ENCODE measurements at places on chromosomes 3 and 15.

GRCh38 chr3:52367891-52368880 is 52.1 kb downstream of the DNAH1 start:
- DNase-seq, result no peak

DNA sequence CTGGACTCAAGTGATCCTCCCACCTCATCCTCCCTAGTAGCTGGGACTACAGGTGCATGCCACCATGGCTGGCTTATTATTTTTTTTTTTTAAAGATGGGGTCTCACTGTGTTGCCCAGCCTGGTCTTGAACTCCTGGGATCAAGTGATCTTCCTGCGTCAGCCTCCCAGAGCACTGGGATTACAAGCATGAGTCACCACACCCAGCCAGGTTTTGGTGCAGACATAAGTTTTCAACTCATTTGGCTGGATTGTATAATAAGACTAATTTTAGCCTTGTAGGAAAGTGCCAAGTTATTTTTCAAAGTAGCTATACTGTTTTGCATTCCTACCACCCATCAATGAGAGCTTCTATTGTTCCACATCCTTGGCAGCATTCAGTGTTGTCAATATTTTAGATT is 32.1 kb downstream of the BUB1B start:
- DNase-seq, result peak; percentile 52

DNA sequence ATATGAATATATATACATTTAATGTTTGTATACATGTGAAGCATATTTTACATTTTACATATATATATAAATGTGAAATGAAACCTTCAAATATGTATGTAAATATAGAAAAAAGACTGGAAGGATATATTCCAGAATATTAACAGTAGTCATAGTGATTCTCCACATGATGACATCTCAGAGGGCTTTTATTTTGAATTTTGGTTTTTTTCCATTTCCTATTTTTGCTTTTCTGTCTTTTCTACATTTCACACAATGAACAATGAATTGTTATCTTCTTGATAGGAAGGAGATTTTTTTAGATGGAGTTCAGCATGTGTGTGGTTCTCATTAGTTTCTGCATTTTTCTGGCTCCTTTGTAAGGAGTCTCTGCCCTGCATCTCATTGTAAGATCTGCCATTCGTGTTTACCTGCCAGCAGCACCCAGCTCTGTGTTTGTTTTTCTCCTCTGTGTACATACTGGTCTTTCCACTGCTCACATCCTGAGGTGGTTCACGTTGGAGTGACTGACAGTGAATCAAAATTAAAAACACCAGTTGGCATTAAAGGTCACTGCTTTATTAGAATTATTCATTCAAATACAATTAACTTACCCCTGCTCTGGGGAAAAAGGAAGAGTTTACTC is 425.3 kb upstream of the MDFIC2 start:
- DNase-seq, result no peak

DNA sequence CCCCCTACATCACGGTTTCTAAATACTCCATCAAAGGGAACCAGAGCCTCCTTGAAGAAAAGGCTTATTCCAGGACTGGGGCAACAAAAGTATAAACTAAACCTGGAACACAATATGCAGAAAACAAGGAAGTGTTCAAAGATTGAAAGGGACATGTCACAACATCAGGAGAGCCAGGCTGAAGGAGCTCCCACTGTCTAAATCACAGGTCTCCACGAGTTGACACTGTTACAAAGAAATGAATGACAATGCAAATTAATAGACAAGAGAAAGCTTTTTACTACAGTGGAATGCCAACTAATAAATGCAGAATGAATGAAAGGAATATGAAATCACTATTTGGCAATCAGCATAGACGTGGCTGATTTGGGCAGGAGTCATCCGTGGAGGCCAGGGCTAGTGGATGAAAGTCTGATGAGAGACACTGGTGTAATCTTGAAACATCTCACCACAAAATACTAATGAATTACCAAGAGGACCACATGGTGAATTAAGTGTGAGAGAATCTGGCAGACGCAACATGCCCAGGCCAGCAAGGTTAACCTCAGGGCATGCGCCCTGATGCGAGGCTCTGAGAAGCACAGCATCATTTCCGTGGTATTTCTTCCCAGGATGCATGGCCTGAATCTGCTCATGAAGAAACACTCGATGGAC is 123.8 kb upstream of the TJP1 start:
- DNase-seq, result peak; percentile 72

DNA sequence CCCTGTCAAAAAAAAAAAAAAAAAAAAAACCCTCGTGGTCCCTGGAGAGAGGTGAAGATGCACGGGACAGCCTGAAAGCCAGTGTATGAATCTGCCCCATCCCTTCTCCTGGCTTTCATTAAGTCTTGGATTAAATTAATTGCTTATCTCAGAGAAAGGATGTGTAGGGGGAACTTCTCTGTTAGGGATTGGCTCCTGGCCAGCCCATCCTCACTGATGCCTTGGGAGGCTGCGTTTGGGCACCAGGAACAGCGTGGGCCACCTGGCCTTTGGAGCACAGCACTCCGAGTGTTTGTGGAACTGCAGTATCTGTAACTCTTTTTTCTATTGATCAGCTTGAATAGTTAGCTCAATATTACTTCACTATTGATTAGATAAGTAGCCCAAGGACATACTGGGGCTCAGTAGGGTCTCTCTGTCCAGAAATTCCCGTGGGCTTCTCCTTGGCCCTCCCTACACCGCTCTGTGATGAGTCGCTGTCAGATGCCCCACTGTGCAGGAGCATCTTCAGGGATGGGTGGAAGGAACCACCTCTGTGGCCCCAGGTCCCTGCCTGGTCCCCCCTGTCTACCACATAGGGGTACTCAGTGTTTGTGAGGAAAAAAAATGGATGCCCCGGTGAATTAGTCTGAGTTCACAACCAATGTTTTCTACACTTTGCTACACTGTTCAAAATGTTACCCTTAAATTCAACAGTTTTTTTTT is 2.0 kb downstream of the PXYLP1 start:
- DNase-seq, result no peak

DNA sequence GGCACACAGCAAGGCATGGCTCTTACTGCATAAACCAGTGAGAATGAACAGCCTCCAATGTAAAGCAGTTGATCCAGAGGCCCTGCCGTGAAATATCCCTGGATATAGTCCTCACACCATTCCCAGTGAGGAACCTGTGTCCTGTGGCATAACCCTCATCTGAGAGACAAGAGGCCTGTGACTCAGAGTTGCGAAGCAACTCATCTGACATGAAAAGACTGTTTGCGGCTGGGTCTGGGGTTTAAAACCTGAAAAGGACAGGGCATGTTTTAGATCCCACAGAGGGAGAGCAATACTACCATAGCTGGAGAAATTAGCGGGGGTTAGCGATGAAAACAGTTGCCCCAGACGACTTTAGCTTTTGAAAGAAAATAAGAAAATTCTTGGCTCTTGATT is 165.3 kb upstream of the BHLHE40 start:
- DNase-seq, result no peak

- DNase-seq, result no peak
These were observed 120.7 kb downstream of the ANP32A start for GRCh38 chr15:68699881-68700454.

DNA sequence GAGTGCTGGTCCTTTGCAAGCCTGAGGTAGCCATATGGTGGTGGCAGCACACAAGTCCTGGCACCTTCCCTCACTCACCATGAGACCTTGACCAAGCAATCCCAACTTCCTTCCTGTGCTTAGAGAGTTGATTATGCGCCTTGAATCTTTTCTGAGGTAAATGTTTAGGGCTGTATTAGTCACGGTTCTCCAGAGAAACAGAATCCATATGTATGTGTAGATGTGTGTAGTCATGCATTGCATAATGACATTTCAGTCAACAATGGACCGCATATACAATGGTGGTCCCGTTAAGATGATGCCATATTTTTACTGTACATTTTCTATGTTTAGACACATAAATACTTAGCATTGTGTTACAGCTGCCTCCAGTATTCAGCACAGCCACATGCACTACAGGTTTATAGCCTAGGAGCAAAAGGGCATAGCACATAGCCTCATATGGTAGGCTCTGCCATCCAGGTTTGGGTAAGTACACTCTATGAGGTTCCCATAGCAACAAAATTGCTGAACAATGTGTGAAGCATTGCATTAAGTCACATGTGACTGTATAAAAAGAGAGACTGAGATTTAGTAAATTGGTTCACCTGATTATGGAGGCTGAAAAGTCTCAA is 20.2 kb upstream of the NUP210 start:
- no peak for DNase-seq

GRCh38 chr3:61199843-61200242 is 51.4 kb downstream of the FHIT start:
- no peak for DNase-seq

DNA sequence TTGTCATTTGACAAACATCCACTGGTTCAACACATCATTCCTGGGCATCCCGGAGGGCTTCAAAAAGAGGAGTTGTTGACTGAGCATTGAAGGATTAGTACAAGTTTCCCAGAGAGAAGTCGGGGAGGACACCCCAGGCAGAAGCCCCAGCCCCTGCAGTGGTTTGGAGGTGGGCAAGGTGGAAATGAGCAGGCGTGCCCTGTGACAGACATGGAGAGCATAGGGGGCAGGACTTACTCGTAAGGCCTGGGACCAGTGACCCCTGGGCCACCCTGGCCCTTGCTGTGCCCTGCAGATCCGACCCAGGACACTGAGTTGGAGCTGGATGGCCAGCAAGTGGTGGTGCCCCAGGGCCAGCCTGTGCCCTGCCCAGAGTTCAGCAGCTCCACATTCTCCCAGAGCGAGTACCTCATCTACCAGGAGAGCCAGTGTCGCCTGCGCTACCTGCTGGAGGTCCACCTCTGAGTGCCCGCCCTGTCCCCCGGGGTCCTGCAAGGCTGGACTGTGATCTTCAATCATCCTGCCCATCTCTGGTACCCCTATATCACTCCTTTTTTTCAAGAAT is 5.9 kb downstream of the PARP3 start:
- no peak for DNase-seq

GRCh38 chr3:48180021-48180420 is 8.2 kb downstream of the CDC25A start:
- DNase-seq, result no peak

- DNase-seq, result no peak
These were observed 83.8 kb upstream of the GALNT15 start for GRCh38 chr3:16090706-16091105.

GRCh38 chr3:52742418-52743041 is 28.2 kb downstream of the NEK4 start:
- DNase-seq, result peak; percentile 23

DNA sequence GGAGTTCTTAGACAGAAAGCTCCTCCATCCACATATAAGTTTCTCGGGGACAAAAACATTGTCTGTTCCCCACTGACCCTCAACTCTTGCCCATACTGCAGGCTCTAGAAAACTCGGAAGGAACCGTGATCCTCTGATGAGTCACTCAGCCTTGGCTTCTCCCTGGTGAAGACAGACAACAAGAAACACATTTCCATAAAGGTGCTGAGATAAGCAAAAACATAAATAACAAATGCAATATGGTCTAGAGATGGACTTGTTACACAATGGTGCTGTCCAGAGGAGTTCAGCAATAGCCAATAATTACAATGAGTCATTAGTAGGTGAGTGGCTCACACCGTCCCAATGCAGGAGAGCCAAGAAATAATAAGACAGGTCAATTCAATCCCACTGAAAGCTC is 43.7 kb downstream of the MAGI1 start:
- peak; percentile 33 for DNase-seq

- DNase-seq, result no peak
These were observed 43.8 kb upstream of the LRRFIP2 start for GRCh38 chr3:37218206-37218605.

DNA sequence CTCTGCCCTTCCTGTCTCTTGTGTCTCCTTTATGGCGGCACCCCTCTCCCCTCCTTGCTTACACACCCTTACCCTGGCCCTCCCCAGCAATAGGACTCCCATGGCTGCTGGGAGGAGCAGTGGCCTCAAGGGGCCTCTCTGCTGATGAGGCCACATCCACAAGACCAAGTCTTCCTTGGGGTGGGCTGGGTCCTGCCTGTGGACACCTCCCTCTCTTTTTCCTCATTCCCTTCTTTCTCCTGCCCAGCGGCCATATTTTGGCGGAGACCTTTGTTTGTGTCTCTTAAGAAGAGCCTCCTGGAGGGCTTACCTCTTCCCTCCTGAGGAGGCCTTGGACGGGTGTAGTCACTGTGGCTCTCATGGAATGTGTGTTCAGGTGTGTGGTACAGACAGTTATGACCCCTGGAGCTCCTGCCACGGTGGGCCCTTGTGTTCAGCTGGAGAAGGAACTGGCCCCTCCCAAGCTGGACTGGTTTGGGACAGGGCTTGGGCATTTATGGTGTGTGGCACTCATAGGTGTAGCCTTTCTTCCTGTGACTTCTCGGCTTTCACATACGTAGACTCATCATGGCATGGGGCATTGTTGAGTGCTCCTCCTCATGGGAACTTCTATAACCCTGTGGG is 56.6 kb upstream of the APEH start:
- DNase-seq, result no peak

- DNase-seq, result no peak
These were observed 63.8 kb downstream of the NPTN start for GRCh38 chr15:73569361-73569760.

DNA sequence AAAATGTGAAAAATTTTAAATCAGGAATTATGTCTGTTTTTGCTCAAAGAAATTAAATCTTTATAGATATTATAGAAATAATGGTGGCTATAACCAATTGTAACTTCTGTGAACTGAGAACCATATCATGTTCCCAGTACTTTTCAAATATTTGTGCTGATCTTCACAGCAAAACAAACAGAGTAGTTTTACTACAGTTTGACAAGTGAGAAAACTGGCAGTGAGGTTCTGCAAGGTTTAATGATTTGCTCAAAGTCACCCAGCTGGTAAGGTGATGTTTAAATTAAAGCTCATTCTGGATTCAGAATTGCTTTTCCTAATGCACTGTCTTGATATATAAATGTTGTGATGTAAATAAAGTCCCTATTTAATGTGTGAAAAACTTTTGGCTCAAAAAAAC is 22.0 kb upstream of the SPTSSB start:
- no peak for DNase-seq

DNA sequence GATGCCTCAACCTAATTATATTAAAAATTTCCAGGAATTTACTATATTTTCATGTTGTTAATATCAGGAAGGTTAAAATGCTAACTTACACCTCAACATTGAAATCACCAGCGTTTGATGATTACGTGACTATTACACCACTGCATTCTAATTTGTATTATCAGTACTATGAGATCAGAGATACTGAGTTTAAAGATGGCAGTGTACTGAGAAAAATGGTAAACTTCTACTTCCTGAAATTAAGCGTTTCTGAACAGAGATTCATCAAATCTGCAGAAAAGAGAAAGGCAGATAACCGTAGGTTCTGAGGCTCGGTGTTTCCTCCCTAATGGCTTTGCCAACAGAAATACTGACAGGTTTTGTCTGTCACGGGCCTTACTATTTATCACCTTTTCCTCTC is 69.9 kb downstream of the CRTC3 start:
- DNase-seq, result no peak

GRCh38 chr15:98684436-98684835 is 36.1 kb downstream of the IGF1R start:
- DNase-seq, result peak; percentile 74

GRCh38 chr3:21893242-21893641 is 142.2 kb upstream of the ZNF385D start:
- DNase-seq, result peak; percentile 45

- DNase-seq, result no peak
These were observed 74.3 kb downstream of the CORO2B start for GRCh38 chr15:68653031-68653635.

- DNase-seq, result no peak
These were observed 540.1 kb downstream of the UNC13C start for GRCh38 chr15:54518156-54518882.

Measured in fibroblast of skin of abdomen (primary cell).